ENCODE measurements at places on chromosomes 6 and 20.

- DNase-seq: no peak
Observed at GRCh38 chr20:10110151-10110550, 75.4 kb downstream of the ANKEF1 start.

DNA sequence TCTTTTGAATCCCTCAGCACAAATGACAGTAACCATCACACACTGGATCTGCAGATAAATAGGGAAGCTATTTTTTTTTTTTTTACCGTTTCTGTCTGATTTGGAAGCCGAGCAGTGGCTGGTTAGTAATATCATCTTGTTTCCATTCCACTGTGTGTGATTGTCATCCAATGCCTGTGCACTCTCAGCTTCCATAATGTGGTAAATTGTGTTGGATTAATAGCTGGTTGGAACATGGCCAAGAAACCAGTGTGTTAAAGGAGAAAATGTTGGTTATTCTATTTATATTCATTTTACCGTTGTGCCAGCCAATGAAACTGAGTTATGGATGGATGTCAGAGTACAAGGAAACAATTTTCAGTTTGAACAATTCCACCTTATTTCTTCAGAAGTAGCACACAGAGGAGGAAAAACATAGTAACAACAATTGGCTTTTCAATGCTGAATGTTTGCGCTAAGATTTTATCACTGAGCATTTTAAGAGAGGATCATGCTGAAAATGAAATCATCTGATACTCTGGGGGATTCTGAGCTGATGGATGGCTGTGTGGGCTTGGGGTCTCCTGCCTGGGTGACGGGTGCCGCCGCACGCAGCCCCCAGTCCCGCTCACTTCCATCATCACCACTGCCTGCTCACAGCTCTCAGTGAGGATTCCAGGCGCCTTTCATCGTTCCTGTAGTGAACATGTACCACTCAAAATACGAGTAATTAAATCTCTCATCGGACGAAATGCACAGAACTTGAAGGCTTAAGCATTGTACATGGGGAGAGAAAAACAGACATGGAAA, 40.7 kb upstream of the EXOC2 start:
- DNase-seq: no peak

DNA sequence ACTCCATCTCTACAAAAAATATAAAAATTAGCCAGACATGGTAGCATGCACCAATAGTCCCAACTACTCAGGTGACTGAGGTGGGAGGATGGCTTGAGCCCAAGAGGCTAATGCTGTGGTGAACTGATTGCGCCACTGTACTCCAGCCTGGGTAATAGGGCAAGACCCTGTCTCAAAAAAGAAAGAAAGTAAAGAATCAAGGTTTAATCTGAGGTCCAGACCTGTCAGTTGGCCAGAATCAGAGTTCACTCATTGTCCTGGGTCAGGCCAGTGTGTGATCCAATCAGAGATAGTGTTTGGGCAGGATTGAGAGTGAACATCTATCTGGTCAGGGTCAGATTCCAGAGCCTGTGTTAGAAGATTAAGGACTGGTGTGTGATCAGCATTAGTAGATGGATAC, 15.5 kb downstream of the TMEM63B start:
- no peak for DNase-seq

GRCh38 chr20:54088430-54088829, 18.0 kb upstream of the BCAS1 start:
- DNase-seq: no peak

GRCh38 chr6:125910527-125910926, 46.0 kb upstream of the HINT3 start:
- no peak for DNase-seq

GRCh38 chr6:5229356-5229755, 31.4 kb downstream of the LYRM4 start:
- DNase-seq: no peak

- DNase-seq: no peak
Observed at GRCh38 chr6:164882236-164882635, 427.2 kb downstream of the C6orf118 start.
